ENCODE measurements at places on chromosomes 2 and 18. TPM values are rescaled to one million over a fixed set of nuclear protein-coding genes. Genes with fewer than 3 reads are reported as not detected.

The DAPL1 gene
- not detected for total RNA-seq

The ECEL1 gene
- not detected for total RNA-seq

The AQP12A gene
- total RNA-seq = not detected

The FMNL2 gene
- total RNA-seq = 42.5 TPM

The AAMP gene
- 113 TPM for total RNA-seq

The CD8B2 gene
- 0.11 TPM for total RNA-seq

The SKA1 gene
- total RNA-seq = 4.8 TPM
